Hindlimb muscle (tissue), 1 donor: ENCODE measurements at places on chromosomes 2 and 18.

GRCh38 chr2:96148410-96149217 lies 3.4 kb upstream of the DUSP2 start:
- DNase-seq = peak; percentile 52

DNA sequence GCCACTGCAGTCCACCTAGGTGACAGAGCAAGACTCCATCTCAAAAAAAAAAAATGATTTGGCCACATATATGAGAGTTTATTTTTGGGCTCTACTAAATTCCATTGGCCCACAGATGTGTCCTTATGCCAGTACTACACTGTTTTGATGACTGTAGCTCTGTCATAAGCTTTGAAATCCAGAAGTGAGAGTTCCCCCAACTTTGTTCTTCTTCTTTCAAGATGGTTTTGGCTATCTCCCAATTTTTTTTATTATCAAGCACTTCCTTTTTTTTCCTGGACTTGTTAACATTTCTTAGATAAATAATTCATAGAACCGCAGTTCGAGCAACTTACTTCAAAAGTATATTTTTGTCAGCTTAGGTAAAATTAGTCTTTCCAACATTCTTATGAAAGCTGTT lies 96.9 kb downstream of the TSHZ1 start:
- no peak for DNase-seq

DNA sequence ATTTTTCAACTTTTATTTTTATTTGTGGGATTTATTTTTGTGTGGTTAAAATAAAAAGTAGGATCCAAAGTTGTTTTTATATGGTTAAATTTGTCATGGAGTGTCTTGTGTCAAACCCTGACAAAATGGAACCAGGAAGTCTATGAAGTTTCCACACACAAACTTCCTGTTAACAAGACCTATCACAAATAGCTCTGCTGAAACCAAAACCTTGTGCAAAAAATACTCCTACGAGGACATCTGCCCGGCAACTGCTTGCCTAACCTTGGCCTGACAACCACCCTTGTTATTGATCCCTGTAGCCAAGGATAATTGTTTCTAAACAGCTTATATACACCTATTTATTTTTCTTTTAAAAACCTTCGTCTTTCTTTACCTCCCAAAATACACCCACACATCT lies 389.6 kb downstream of the TRIB2 start:
- DNase-seq = no peak

GRCh38 chr2:83782122-83782521 lies 677.0 kb downstream of the SUCLG1 start:
- DNase-seq = no peak

DNA sequence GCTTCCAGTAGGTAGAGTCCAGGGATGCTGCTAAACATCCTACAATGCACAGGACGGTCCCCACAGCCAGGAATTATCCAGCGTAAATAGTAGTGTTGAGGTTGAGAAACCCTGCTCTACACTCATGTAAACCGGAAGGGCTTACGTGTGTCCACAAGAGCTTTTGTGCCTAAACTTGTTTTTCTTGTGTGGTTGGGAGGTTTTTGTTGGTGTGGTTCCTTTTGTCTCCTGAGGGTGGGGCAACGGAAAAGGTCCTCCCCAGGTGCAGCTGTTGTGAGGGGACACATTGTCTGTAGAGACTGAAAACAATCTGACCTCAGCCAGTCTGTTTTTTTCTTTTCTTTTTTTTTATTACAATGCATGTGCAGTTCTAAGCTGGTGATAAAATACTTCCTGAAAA lies 72.7 kb upstream of the MGAT5 start:
- DNase-seq = no peak

GRCh38 chr18:76445275-76445674 lies 49.8 kb downstream of the ZNF516 start:
- DNase-seq = no peak

DNA sequence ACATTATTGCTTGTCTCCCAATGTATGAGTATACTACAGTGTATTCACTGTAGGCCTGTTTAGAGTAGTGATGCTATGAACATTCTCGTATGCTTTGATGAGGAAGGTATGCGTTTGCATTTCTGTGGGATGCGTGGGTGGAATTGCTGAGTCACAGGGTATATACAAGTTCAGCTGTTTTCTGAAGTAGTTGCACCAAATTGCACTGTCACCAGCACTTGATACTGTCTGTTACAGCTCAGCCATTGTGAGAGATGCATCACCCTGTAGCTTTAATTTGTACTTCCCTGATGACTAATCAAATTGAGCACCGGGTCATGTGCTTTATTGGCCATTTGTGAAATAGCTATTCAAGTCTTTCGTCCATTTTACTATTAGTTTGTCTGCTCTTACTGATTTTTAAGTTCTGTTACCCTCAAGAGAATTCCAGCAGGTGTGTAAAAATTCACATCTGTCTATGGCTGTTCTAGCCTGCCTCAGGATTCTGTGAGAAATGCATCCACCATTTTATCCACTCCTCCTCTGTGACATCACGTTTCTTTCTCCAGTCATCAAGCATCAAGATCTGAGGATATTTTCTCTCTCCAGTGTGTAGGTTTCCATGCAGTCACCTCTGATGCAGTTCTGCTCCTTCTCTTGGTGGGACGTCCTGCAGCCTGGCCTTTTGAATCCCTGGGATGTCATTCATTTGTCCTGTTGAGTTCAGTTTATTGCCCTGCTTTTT lies 72.5 kb downstream of the DGKD start:
- DNase-seq = no peak

DNA sequence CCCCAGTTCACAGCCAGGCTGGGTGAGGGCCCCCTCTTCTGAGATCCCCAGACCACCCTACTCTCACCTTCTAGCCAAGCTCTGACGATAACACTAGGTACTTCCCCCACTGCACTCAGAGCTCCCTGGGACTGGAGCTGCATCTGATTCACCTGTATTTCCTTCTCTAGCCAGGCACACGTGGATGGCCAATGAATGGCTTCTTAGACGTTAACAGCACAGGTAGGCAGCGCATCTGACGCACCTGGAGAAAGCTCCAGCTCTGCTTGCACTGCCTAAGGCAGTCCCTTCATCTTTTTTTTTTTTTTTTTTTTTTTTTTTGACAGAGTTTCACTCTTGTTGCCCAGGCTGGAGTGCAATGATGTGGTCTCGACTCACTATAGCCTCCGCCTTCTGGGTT lies 48.1 kb downstream of the GALNT14 start:
- no peak for DNase-seq

GRCh38 chr18:74524097-74524496 lies 10.2 kb upstream of the CNDP1 start:
- DNase-seq = no peak

DNA sequence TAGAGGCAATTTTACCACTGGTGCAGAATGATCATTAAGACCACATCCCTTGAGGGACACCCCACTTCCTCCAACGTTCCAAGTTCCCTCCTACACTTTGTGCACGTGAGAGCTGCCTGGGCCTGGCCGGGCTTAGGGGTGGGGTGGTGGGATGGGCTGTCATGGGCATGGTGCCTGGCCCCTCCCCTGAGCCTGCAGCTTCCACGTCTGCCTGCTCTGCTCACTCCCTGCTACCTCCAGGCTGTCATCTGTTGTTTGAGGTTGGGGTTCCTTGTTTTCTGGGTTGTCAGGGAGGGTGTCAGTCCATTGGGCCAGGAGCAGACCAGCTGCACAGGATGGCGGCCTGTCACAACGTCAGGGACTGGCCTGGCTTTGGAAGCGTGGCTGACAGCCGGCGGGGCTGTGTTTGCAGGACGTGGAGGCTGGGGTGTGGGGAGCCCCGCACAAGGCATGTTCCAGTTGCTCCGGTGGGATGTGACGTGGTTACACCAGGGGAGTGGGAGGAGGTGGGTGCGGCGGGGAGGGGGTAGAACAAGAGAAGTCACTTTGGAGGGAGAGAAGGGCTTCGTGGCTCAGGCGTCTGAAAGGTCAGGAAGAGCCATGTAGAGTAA lies 72.3 kb downstream of the RTP5 start:
- DNase-seq = peak; percentile 28

- DNase-seq = no peak
Observed at GRCh38 chr2:239611222-239611795, 210.5 kb upstream of the HDAC4 start.

DNA sequence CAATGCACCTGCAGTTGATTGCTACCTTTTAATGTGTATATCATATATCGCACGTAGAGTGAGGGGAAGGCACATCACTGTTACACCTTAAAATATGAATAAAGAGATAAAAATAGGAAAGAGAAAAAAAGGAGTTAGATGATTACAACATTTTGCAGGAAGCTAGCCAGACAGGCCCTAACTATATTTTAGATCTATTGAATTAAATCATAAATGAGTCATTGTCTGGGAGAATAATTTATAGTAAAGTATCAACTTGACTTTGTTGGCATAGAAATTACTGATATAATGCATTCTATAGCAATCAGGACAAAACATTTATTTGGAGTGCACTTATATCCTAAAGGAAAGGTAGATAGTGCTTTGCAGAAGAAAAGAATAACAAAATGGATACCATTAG lies 384.9 kb upstream of the NXPH2 start:
- no peak for DNase-seq

- no peak for DNase-seq
Observed at GRCh38 chr2:20303966-20304365, 46.7 kb downstream of the PUM2 start.

GRCh38 chr2:208040199-208041171 lies 15.2 kb upstream of the PLEKHM3 start:
- peak; percentile 37 for DNase-seq

DNA sequence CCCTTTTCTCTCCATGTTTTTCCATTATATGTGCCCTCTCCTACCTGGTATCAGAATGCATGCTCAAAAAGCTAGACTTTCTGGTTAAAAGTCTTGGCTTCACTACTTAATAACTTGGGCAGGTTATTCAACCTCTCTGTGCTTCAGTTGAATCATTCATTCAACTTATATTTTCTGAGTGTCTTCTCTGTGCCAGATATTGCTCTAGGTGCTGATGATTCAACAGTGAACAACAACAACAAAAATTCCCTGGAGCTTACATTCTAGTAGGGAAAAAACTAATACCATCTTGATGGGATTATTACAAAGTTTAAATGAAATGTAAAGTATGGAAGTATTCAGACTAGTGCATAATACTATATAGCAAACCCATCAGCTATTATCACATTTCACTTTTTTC lies 55.2 kb downstream of the SOS1 start:
- DNase-seq = no peak

DNA sequence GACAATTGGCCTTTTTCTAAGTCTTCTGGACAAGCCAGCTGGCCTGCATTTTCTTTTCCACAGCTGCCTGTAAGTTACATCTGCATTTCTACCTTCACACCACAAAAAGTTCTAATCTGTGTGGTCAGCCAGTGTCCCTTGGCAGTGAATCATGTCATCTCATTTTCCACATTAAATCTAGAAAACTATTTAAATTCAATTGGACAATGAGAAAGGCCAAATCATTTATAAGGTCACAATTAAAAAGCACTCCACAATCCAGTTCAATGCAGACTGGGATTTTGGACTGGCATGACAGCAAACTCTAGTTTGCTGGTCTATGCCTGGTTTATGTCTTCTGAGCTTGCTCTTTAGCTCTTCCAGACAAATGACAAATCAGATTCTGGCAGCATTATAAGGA lies 494.2 kb upstream of the SPHKAP start:
- DNase-seq = peak; percentile 78

DNA sequence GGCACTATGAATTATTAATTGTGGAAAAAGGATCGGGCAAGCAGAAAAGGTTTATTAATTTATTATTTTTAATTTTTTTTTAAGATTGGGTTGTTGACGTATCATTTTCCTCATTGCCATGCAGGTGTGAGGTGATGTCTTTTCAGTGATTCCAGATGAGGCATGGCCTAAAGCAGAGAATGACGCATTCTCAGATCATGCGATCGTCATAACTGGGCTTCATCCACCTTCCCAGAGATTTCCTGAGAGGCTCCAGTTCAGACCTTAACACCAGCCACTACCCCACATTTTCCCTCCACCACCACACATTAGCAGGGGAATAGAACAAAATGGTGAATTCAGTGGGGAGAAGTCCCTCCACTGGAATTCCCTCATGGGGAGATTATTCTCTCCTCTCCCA lies 518.4 kb upstream of the SPHKAP start:
- DNase-seq = no peak

DNA sequence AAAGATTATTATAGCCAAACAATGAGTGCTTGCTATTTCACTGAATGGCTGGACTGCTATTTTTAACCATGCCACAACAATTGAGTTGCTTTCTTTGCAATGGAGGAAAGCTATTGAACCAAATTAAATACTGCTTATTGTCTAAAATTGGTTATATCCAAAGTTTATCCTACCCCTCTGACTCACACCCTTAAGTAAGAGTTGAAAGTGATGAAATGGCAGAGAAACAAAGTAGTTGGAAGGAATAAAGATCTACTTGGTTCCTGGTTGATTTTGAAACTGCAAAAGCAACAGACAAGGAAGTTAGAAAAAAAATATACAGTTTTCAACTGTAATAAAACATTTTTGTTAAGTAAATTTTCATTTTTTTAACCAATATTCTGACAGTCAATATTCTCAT lies 47.5 kb downstream of the EML4 start:
- no peak for DNase-seq

DNA sequence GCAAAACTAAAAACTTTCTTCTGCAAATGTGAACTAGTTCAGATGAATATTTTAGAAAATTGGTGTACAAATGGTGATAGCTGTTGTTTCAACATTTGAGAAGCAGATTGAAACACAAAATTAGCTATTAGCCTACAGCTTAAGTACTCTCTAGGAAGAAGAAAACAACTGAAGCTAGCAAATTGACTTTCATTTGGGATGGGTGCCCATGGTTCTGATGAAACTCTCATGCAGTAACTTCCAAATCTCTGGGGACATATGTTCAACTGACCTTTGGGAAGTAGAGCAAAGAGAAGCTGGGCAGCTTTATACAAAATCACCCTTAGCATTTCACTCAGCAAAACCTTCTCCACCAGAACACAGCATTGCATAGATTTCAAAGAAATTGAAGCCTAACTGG lies 119.0 kb downstream of the GALNT13 start:
- DNase-seq = no peak

DNA sequence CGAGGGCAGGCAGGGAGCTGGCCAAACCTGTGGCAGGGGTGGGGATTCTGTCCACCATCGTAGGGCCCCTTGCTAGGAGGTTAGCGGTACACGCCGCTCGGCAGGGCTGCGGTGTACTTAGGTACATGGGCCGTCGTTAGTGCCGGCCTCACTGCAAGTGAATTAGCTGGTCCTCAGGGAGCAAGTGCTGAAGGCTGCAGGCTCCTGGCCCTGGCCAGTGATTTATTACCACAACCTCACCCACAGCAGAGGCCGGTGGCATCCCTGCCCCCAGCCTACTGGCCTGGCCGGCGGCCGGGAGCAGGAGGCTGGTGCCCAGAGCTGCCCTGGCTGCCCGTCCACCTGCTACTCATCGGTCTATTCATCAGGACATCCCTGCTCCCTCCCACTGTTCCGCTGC lies 19.6 kb upstream of the PTMA start:
- DNase-seq = no peak

DNA sequence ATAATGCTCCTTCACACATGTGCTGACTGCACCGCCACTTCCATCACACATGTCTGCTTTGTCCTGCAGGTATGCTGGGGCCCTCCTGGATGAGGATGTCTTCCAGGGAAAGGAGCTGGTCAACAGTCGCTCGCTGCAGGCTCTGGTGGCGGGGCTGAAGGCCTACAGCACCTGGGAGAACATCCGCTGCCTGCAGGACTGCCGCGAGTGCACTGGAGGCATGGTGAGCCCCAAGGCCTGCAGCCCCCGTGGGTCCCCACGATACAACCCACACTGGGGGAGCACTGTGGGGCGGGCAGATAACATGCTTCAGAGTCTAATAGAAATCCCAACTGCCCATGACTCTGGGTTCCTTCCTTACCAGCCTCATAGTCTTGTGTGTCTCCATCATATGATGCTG lies 187.3 kb upstream of the BCL2L11 start:
- no peak for DNase-seq
